ENCODE measurements at places on chromosomes 16 and 17. TPM values are rescaled to one million over a fixed set of nuclear protein-coding genes. Genes with fewer than 3 reads are reported as not detected.

Gene MYH13
- total RNA-seq, result not detected

GRCh38 chr17:61009663-61010062, 332.0 kb downstream of the BCAS3 start:
- no peaks in the 10 kb centered on the region for H3K27me3 ChIP-seq
- DNase-seq, result no peak
- no peak overlapping the region for H3K27ac ChIP-seq
- H3K36me3 ChIP-seq, result no peaks in the 10 kb centered on the region

DNA sequence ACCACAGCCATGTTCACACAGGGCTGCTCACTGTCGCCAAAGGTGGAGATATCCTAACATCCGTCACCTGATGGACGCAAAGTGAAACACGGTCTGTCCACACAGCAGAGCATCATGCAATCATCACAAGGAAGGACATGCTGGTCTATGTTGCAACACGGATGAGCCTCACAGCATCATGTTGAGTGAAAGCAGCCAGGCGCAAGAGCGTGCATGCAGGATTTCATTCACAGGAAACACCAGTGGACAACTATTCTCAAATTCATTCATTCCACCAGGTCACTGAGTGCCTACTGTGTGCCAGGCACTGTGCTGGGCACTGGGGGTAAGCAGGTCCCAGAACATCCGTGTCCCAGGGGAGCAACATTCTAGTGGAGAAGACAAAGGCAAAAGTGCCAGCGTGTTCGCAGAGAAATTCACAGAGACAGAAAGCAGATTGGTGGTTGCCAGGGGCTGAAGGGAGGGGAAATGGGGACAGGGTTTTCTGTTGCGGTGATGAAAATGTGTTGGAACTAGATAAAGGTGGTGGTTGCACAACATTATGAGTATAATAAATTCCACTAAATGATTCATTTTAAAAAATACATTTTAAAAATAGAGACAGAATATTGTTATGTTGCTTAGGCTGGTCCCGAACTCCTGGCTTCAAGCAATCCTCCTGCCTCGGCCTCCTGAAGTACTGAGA, 22.7 kb upstream of the KCNJ12 start:
- H3K27ac ChIP-seq, result no peak overlapping the region
- H3K27me3 ChIP-seq, result no peaks in the 10 kb centered on the region
- H3K36me3 ChIP-seq, result no peaks in the 10 kb centered on the region
- DNase-seq, result no peak
- no peak overlapping the region for H3K4me3 ChIP-seq

GRCh38 chr16:29007730-29008593, 23.1 kb downstream of the LAT start:
- H3K36me3 ChIP-seq, result no peaks in the 10 kb centered on the region
- no peak for DNase-seq
- H3K4me1 ChIP-seq, result no peaks in the 10 kb centered on the region
- H3K27me3 ChIP-seq, result no peaks in the 10 kb centered on the region
- H3K27ac ChIP-seq, result no peak overlapping the region
- H3K4me3 ChIP-seq, result no peak overlapping the region

DNA sequence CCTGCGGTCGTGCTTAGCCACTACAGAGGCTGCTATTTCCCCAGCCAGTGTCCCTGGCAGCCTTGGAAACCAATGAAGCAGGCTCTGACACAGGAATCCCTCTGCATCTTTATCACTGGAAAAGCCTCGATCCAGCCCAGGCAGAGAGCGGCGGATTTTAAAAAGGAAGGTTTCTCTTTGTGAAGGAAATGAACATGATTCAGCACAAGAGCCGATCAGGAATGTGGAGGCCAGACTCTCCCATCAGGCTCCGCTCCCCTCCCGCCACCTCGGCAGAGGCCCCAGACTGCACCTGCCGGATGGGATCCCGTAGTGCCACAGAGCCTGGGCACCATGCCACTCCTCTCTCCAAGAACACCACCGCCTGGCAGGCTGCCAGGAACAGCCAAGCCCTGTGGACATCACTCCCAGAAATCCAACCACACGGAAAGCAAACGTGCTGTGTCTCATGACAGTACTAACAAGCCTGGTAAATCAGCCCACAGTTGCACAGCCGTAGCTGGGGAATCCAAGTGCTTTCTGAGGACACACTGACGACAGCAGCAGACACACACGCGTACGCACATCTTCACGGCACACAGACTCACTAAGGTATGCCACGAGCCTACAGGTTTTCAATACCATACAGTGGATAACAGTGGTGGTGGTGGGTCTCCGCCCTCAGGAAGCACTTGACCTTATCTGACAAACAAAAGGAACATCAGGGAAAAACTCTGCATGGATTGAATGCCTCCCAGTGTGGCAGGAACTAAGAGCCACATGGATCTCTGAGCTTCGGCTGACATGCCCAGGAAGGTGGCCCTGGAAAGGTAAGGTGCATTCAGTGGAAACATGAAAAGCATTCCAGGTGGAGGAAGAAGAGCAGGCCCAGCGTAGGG, 5.4 kb downstream of the LRRC75A start:
- no peaks in the 10 kb centered on the region for H3K27me3 ChIP-seq
- peak; percentile 21 for DNase-seq
- no peaks in the 10 kb centered on the region for H3K36me3 ChIP-seq
- peak overlapping the region; percentile 39 for H3K4me3 ChIP-seq
- peak overlapping the region; percentile 74 for H3K27ac ChIP-seq

Gene SLC35G6
- not detected for total RNA-seq

Gene SLC9A5
- total RNA-seq, result 13.5 TPM
